Cardiac muscle cell (in vitro differentiated cells and primary cell): ENCODE measurements at places on chromosomes 16 and 17.

- peaks cover 13% of the 10 kb centered on the region for H3K36me3 ChIP-seq
- H3K27ac ChIP-seq: peak overlapping the region; percentile 78
- peak; percentile 66 for DNase-seq
Observed at GRCh38 chr17:6639586-6640535, 650 bp downstream of the KIAA0753 start.

GRCh38 chr17:4405038-4405669 is 28.6 kb upstream of the SPNS3 start:
- no peaks in the 10 kb centered on the region for H3K4me1 ChIP-seq
- H3K36me3 ChIP-seq: no peaks in the 10 kb centered on the region
- DNase-seq: no peak
- H3K27ac ChIP-seq: no peak overlapping the region

GRCh38 chr16:50802000-50802399 is 60.1 kb downstream of the CYLD start:
- H3K27me3 ChIP-seq: no peaks in the 10 kb centered on the region
- DNase-seq: no peak
- no peaks in the 10 kb centered on the region for H3K36me3 ChIP-seq

DNA sequence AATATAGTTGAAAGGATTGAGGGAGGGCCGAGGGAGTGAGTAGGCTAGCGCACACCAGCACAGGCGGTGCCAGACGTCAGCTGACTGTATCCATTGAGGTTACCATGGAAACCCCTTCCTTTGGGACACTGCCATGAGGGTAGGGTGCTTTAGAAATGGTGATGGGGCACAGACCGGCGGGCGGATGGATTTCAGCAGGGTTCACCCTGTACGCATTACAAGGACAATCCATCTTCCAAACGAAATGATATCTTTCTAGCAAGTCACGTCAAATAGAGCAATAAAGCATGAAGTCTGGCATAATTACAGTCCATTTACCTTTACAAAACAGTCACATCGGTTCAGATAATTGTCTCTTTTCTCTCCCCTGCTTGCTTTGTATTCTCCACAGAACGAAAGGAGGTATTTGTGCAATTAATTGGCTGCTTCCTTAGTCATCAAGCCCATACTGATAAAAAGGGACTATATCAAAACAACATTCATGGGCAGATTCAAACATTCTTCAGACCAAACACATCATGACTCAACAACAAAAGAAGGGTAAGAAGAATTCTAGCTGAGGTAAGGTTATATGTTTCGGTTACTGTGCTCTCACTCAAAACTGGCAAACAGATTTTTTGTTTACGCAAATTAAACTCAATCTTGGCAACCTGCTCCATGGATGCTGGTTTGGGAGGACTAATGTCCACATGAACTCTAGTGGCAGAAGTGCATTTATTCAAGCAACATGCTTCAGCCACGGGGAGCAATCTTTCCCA is 140.6 kb downstream of the CDK5R1 start:
- H3K27ac ChIP-seq: no peak overlapping the region
- no peak overlapping the region for H3K4me3 ChIP-seq
- H3K27me3 ChIP-seq: no peaks in the 10 kb centered on the region
- H3K36me3 ChIP-seq: no peaks in the 10 kb centered on the region
- no peaks in the 10 kb centered on the region for H3K4me1 ChIP-seq
- no peak for DNase-seq

- no peaks in the 10 kb centered on the region for H3K4me1 ChIP-seq
- peak overlapping the region; percentile 27 for H3K27ac ChIP-seq
- no peak overlapping the region for H3K4me3 ChIP-seq
- DNase-seq: peak; percentile 68
Observed at GRCh38 chr16:11349599-11350276, 4.5 kb downstream of the RMI2 start.

DNA sequence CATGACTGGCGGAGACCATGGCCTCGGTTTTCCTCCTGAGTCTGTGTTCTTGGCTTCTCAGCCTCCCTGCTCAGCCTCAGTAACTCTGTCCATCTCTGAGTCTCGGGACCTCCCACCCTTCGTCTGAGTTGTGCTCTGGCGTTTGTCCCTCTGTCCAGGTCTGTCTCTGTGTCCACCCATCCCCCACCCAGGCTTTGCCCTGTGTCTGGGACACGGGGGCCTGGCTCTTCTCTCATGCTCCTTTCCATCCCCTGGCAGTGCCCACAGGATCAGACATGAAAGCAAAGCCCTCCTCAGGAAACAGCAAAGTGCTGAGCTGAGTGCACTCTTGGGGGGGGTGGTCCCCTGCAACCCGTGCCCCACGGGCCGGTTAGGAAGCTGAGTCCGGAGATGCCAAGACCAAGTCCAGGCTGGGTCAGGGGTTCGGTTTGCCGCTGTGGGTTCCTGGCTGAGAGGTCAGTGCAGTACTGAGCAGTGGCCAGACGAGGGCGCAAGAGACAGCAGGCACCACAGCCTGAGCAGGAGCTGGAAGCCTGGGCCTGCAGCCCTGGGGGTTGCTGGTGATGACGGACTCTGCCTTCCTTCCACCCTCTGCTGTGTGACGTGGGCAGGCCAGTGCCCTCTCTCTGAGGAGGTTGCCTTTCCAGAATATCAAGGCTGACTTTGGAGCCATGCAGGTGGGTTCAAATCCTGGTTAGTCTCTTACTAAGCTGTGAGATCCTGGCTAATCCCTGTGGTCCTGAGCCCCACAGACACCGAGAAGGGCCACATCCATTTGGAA is 2.5 kb downstream of the P2RX1 start:
- H3K4me3 ChIP-seq: no peak overlapping the region
- peaks cover 23% of the 10 kb centered on the region for H3K4me1 ChIP-seq
- H3K36me3 ChIP-seq: no peaks in the 10 kb centered on the region

GRCh38 chr17:74252211-74252610 is 21.8 kb upstream of the DNAI2 start:
- no peaks in the 10 kb centered on the region for H3K27me3 ChIP-seq
- DNase-seq: no peak
- no peaks in the 10 kb centered on the region for H3K4me1 ChIP-seq
- H3K36me3 ChIP-seq: no peaks in the 10 kb centered on the region
- H3K27ac ChIP-seq: no peak overlapping the region
- no peak overlapping the region for H3K4me3 ChIP-seq

DNA sequence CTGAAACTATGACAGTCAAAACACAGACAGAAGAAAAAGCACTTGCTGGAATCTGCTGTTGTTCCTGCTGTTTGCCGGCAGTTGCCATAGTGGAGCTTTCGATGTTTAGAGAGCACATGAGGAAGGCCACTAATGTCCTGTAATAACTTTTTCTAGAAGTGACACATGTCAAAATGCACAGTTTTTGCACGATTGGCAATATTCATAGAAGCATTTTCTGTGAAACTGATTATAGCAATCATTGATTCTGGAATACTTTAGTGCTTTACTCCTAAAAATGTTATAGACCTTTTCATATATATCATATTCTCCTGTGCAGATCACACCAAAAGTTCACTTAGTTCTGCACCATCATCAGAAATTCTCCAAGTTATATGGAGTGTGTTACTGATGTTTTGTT is 407.0 kb upstream of the SOX9 start:
- DNase-seq: no peak
- H3K27me3 ChIP-seq: no peaks in the 10 kb centered on the region
- no peaks in the 10 kb centered on the region for H3K4me1 ChIP-seq
- H3K36me3 ChIP-seq: no peaks in the 10 kb centered on the region

- peak overlapping the region; percentile 70 for H3K4me3 ChIP-seq
- peaks cover 28% of the 10 kb centered on the region for H3K4me1 ChIP-seq
- H3K36me3 ChIP-seq: peaks cover 4% of the 10 kb centered on the region
- peak; percentile 13 for DNase-seq
Observed at GRCh38 chr16:69564845-69565670, 708 bp upstream of the NFAT5 start.

DNA sequence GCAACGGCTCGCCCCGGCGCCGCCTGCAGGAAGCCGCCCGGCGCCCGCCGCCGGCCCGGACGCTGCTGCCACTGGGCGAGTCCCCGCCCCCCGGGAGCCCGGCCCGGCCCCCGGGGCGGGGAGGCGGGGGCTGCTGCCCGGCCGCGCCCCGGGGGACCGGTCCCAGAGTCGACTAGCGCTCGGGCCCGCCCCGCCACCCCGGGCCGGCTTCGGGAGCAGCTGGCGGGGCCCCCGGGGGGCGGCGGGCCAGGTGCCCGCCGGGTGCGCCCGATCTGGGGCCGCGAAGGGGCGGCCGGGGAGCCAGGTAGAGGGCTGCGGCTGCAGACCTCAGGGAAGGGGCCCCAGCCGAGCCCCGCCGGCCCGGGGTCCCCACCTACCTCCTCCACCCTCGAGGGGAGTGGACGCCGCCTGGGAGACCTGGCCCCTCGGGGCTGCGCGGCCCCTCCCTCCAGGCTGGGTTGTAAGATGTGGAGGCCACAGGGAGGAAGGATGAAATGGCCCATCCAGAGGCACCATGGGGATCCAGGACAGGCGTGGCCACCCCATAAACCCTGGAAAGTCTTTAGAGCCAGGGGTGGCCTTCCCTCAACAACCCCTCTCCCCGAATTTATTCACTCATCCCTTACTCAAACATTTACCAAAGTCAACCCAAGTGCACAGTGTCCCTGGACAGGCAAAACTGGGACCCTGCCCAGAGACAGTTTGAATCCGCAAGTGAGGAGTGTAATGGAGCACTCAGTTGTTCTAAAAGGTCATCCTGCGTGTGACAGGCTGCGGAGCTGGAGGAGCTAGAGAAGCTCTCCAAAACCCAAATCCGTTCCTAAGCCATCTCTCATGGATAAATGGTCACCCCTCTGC is at the start of gene CDYL2:
CDYL2 (minus strand) TSS at position 73 of the 858 bp plus-strand sequence. CDS start 425 bp downstream, outside the sequence.
- H3K27me3 ChIP-seq: peaks cover 87% of the 10 kb centered on the region
- H3K36me3 ChIP-seq: no peaks in the 10 kb centered on the region
- no peak for DNase-seq

DNA sequence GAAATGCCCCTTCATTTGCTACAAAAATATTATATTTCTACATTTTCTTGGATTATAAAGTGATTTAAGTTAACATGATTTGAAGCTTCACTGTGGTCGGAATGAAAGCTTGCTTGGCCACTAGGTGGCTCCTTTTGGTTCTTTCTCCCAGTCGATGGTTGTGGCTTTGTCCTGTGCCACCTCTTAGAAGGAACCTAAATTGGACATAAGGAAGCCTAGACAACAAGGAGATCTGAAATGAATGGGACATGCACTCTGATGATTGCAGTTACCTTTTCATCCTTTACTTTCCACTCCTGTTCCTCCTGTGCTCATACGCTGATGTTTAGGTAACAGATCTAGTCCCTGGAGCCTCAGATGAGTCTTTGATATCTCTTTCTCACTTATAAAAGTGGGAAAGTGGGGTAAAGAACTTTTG is 39.2 kb downstream of the FTO start:
- no peaks in the 10 kb centered on the region for H3K36me3 ChIP-seq
- H3K4me1 ChIP-seq: peaks cover 15% of the 10 kb centered on the region
- H3K27me3 ChIP-seq: no peaks in the 10 kb centered on the region
- no peak for DNase-seq

GRCh38 chr17:32520104-32520701 is 33.4 kb downstream of the CDK5R1 start:
- peak; percentile 16 for DNase-seq
- peaks cover 50% of the 10 kb centered on the region for H3K4me1 ChIP-seq
- no peaks in the 10 kb centered on the region for H3K36me3 ChIP-seq
- H3K27me3 ChIP-seq: no peaks in the 10 kb centered on the region

GRCh38 chr17:49514071-49514721 is 19.1 kb downstream of the NGFR start:
- H3K27me3 ChIP-seq: no peaks in the 10 kb centered on the region
- H3K4me3 ChIP-seq: no peak overlapping the region
- peak overlapping the region; percentile 93 for H3K27ac ChIP-seq
- H3K4me1 ChIP-seq: peaks cover 22% of the 10 kb centered on the region
- H3K36me3 ChIP-seq: no peaks in the 10 kb centered on the region

GRCh38 chr16:22970209-22970865 is 156.4 kb downstream of the HS3ST2 start:
- H3K4me1 ChIP-seq: no peaks in the 10 kb centered on the region
- DNase-seq: no peak
- H3K4me3 ChIP-seq: no peak overlapping the region
- H3K27ac ChIP-seq: no peak overlapping the region
- no peaks in the 10 kb centered on the region for H3K27me3 ChIP-seq
- H3K36me3 ChIP-seq: no peaks in the 10 kb centered on the region

- no peaks in the 10 kb centered on the region for H3K36me3 ChIP-seq
- no peak overlapping the region for H3K27ac ChIP-seq
- H3K4me3 ChIP-seq: peak overlapping the region; percentile 46
- H3K4me1 ChIP-seq: peaks cover 31% of the 10 kb centered on the region
- DNase-seq: peak; percentile 15
- H3K27me3 ChIP-seq: no peaks in the 10 kb centered on the region
Observed at GRCh38 chr16:87490096-87490798, 2.6 kb downstream of the ZCCHC14 start.

DNA sequence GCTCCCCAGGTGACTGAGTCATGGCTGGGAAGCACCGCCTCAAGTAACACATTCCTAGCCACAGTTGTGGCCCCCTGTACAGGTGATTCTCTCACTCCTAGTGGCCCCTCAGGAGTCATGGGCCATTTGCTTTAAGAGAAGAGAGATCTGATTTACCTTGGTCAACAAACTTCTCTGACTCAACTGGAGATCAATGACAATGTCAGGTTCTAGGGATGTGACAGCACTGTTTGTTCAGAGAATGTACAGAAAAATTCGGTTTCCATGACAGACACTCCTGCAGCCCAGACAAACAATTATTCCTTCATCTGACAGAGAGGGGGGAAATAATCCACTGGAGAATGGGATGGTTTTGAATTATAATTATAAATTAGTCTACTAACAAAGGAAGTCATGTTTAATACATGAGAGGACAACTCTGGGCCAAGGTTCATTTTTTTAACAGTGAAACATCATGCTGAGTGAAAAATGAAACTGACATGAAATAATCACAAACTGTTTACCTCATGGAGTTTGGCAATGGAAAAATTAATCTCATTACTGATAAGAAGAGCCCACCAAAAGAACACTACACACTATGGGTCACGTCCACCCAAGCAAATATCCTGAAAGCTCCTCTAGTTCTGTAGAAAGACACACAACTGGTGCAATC is 9.7 kb downstream of the ERN1 start:
- no peak overlapping the region for H3K4me3 ChIP-seq
- no peak overlapping the region for H3K27ac ChIP-seq
- DNase-seq: no peak
- no peaks in the 10 kb centered on the region for H3K36me3 ChIP-seq

- no peak overlapping the region for H3K4me3 ChIP-seq
- DNase-seq: no peak
- no peak overlapping the region for H3K27ac ChIP-seq
- no peaks in the 10 kb centered on the region for H3K27me3 ChIP-seq
- H3K4me1 ChIP-seq: peaks cover 14% of the 10 kb centered on the region
- no peaks in the 10 kb centered on the region for H3K36me3 ChIP-seq
Observed at GRCh38 chr16:53668869-53669268, 34.8 kb downstream of the RPGRIP1L start.

- H3K36me3 ChIP-seq: peaks cover 16% of the 10 kb centered on the region
- no peaks in the 10 kb centered on the region for H3K27me3 ChIP-seq
- H3K27ac ChIP-seq: no peak overlapping the region
- no peaks in the 10 kb centered on the region for H3K4me1 ChIP-seq
Observed at GRCh38 chr16:23407436-23408127, 45.4 kb downstream of the COG7 start.

DNA sequence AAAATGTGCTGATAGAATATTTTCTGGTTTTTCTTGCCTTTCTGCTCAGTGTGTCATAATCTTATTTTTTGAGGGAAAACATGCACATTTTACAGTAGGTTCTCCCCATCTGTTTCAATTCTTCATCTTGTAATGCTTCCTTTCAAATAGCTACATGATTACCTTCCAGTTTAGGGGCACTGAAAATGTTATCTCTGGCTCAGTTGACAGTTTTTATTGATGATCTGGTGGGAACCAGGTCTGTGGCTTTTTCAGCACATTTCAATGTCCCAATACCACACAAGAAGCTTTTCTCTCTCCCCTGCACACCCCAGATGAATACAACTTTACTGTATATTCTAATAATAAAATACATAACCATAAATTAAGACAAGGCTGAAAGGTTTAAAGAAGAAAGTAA is 36.5 kb downstream of the FTO start:
- H3K27me3 ChIP-seq: no peaks in the 10 kb centered on the region
- DNase-seq: no peak
- H3K4me1 ChIP-seq: peaks cover 33% of the 10 kb centered on the region
